ENCODE measurements at places on chromosomes 13 and 19.

DNA sequence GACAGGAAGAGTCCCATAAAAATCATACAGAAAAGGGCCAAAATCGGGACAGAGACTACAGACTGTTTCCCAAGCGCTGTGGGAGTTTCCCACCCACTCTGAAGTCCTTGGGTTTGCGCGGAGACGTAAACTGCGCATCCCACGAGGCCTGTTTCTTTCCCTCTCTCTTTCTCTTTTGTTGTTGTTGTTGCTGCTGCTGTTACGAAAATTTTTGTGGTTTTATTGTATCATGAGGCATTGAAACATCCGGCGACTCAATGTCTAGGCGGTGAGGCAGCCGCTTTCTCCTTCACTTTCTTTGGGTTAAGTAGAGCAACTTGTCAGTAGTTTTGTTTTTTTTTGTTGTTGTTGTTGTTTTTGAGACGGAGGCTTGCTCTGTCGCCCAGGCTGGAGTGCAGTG lies 1.6 kb upstream of the PPP1R12C start:
- no peak for DNase-seq

GRCh38 chr19:16041991-16042386 lies 34.3 kb upstream of the TPM4 start:
- no peak for DNase-seq

DNA sequence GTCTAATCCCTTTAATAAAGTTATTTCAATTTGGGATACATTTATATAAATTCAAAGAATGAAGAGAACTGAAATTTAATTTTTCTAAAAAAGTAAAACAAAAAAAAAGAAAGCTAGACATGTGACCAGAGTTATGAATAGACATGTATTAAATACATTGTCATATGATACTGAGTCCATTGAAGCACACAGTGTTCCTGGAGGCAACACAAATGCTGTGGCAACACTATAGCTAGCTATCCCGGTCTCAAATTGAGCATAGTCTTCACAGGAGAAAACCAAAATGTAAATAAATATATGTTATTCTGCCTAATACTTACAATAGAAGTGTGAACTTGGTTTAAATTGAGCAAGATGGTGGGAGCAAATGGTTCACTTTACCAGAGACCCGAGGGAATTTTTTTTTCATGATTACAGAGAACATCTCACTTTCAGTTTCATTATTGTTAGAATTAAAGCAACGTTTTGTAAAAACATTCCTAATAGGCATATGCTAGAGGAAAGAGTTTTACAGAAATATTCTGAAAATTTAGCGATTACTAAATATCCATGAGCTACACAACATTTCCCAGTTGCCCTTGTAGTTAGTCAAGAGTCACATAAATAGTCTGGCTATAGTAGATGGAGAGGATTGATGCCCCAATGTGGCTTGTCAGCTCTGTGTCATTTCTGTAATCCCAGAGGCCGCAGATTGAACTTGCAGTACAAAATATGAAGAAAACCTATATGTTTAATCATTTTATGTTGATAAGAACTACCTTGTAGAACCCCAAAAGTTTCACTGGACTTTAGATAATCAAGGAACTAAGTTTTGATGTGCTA lies 775.7 kb upstream of the SPRY2 start:
- no peak for DNase-seq

- no peak for DNase-seq
Observed at GRCh38 chr13:47067306-47067705, 170.5 kb upstream of the HTR2A start.

- no peak for DNase-seq
Observed at GRCh38 chr19:50555450-50556281, 12.6 kb downstream of the LRRC4B start.

- DNase-seq: no peak
Observed at GRCh38 chr13:33321686-33322542, 36.4 kb upstream of the STARD13 start.

- no peak for DNase-seq
Observed at GRCh38 chr13:23470790-23471614, 37.5 kb upstream of the SACS start.

DNA sequence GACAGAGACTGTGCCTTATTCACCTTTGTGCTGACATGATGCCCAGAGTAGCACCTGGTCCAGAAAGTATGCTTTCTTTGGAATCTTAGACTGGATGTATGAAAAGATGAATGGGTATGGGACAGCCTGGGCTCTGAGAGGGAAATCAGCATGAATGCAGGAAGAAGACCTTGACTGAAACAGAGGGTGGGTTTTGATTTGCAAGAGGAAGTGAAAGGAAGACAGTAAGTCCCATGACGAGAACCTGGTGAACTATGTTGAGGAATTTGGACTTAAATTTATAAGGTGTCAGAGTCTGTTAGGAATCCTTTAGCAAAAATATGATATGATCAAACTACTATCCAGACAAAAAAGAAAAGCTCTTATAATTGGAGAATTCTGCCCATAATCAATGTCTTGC lies 301.9 kb downstream of the SPRY2 start:
- DNase-seq: no peak

- DNase-seq: no peak
Observed at GRCh38 chr13:41960211-41960636, 685 bp downstream of the VWA8 start.

DNA sequence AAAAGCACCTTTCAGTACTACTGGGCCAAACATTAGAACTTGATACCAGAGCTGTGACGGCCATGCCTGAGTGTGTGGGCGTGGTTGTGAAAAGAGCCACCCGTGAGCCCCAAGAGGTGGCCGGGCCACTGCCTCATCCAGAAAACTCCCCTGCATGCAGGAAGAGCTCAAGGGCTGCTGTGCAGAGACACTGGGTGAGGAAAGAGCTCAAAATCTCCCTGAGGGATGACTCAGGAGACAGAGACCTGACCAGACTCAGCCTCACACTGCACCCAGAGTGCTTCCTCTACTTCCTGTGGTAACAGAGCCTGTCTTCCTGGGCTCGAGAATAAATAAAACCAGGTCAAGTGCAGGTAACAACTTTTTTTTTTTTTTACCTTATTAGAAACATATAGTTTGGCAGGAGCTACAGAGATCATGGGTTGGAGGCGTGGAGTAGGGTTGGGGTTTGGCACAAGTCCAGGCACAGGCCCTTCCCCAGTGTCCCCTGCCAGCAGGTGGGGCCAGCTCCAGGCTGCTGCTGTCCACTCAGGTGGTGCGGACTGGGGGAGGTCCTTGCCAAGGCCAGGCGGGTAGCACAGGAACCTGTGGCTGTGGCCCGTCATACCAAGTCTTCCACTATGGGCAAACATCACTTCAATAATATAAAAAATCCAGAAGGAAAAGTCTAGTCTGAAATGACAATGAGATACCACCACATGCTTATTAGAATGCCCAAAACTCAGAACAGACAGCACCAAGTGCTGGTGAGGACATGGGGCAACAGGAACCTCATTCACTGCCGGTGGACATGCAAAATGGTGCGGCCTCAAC lies 25.5 kb downstream of the ELL start:
- no peak for DNase-seq

- no peak for DNase-seq
Observed at GRCh38 chr19:14300303-14300702, 80.9 kb upstream of the ADGRE5 start.

GRCh38 chr13:76000131-76000530 lies 364.0 kb downstream of the LMO7 start:
- DNase-seq: no peak

DNA sequence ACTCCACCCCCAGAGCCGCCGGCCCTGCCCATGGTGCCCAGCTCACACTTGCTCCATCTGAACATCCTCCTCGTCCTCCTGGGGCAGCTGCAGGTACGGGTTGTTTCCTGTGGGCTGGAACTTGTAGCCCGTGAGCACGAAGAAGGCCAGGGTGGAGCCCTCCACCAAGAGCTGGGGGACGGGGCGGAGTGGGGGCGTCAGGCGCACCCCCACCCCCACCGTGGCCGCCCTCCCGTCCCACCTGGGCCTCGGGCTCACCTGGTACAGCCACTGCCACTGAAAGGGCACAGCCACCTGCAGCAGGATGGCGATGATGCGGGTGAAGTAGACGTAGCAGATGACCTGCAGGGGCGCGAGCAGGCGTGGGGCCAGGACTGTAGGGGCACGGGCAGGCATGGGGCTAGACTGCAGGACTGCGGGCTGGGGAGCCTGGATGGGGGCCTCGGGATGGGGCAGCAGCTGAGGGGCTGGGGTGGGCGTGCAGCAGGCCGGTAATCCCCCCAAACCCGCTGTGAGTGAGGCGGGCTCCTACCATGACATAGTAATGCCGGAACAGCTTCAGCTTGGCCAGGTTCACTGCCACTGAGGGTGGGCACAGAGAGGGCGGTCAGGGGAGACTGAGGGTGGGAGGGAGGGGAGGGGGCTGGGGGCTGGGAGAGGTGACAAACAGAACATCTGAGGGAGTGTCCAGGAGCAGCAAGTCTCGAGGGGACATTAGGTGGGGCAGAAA lies 6.3 kb downstream of the GPR108 start:
- DNase-seq: peak; percentile 76
